ENCODE measurements at places on chromosomes 1 and 21.
A peak's percentile ranks its signal among the peaks of the same experiment; 100 is the strongest.

DNA sequence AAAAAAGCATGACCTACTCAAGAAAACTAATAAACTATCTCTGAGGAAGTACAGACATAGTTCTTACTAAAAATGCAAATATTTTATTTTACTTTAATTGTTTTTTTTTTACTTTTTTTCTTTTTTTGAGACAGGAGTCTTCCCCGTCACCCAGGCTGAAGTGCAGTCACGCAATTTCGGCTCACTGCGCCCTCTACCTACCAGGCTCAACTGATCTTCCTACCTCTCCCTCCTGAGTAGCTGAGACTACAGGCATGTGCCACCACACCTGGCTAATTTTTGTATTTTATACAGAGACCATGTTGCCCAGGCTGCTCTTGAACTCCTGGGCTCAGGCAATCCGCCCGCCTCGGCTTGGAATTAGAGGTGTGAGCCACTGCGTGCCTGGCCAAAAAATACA, 1263.1 kb downstream of the KCNT2 start:
- DNase-seq = no peak

- no peak for DNase-seq
Observed at GRCh38 chr1:61271412-61271789, 189.0 kb downstream of the NFIA start.

GRCh38 chr1:43059640-43060574, 101.2 kb upstream of the SLC2A1 start:
- DNase-seq = no peak

DNA sequence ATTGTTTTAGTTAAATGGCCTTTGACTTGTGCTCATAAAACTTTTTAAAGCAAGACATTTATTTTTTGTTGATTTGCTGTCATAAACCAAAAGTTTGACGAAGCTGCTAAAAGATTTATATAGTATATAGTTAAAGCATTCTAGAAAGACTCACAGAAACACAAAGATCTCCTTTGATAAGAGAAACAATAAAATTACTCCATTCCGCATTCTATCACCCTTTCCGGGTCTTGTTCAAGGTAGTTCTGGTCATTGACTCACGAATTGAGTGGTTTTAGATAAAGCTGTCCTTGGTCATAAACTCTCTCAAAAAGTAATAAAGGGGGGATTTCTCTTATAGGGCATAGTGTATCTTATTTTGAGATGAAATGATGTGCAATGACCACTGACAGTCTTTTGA, 1010.5 kb upstream of the NCAM2 start:
- no peak for DNase-seq

- DNase-seq = no peak
Observed at GRCh38 chr1:243394601-243395464, 139.0 kb downstream of the SDCCAG8 start.

DNA sequence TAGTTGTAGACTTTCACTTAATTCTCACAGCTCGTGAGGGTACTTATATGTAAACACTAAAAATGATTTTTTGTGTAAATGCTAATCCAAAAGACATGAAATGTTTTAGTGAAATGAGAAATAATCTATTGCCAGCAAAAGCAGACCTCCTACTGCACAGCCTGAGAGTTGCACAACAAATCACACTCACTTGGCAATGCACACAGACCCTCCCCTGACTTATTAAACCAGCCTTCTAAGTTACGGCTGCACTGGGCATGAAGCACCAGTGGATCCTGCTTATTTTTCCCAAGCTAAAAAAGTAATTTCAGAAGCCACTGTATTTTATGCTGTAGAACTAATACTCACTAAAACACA, 10.3 kb downstream of the ERRFI1 start:
- peak; percentile 60 for DNase-seq

GRCh38 chr1:81157686-81158085, 643.0 kb upstream of the ADGRL2 start:
- peak; percentile 44 for DNase-seq

DNA sequence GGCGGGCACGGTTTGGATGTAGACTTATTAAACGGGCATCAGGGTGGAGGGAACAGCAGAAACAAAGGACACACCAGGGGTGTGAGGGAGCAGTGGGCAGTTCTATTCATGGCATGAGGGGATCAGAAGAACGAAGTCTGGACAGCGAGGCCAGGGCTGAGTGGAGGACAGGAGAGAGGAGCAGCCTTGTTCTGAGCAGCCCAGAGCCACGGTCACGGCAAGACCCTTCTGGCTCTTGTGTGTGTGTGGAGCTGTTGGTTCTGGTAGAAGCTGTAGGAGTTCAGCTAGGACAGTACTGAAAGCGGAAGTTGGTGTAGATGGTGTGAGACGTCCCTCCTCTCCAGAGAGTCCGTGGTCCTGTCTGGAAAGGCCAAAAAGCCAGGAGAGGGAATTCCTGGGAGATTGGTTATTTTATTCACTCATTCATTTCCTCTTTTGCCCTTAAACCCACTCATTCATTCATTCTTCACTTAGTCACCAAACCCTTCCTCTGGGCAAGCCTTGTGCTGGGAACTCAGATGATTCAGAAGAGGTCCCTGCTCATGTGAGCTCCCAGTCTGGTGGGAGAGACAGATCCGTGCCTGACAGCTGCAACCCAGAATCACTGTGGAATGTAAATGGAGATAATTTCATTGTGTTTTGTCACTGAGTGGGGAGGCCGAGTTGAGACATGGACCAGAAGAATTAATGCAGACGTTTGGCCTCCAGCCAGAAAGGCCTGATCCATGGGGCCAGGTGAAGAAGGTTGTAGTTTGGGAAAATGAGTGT, 4.1 kb upstream of the ACOT11 start:
- peak; percentile 45 for DNase-seq

DNA sequence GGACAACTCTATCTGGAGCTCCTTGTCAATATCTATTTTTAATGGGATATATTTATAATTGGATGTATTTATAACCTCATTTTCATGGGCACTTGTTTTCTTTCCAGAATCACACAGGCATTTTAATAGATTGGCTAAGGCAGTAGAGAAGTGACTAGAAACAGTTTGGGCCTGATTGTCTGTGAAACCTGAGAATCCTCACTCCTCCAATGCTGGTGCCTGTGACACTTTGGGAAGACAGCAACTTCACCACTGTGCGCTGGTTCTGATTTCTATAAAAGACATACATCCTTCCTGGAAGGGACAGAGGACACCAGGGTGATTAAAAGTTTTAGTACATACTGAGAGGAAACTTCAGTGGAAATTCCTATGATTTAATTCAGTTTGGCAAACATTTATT, 39.6 kb upstream of the RXRG start:
- DNase-seq = no peak

DNA sequence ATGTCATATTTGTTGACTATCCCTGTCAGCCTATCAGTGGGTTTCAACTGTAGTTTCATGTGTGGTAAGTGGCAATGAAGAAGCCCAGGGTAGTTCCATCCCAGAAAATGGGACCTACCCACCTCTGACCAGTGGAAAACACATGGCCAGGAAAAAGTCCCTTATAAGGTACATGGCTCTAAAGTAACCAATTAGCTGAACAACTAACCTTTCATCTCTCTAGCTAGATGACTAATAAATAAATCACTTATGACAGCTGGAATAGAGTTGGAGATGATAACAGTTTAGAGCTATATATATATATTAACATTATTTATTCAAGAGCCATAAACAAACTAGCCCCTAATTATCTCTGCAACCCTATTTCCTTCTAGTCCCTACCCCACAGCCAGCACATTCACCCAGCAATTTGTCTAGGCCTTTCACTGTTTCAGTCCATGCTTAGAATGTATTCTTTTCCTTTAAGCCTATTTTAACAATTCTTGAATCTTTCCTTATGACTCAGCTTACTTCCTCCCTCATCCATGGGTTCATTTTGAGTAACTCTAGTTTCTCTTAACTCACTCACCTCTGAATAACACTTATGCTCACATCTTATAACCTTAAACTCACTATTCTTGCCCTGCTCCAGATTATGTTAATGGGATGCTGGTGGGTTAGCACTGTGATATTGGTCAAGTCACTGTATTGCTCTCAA, 83.7 kb downstream of the TNFSF18 start:
- DNase-seq = peak; percentile 33

- peak; percentile 48 for DNase-seq
Observed at GRCh38 chr1:50976890-50977574, 7.0 kb downstream of the CDKN2C start.

DNA sequence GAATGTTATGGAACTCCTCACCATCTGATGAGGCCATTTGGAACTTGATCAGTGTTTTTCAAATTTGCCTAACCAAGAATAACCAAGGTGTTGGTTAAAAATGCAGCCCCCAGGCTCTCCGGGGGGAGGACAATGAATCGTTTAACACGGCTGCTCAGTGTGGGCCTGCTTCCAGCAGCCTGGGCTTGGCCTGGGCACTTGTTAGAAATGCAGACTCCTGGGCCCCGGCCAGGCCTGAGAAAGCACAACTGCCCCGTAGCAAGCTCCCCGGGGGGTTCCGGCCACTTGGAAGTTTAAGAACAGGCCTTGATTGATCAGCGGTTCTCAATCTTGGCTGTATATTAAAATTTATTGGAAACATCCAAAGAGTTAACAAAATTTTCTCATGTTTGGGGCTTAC, 22.8 kb upstream of the C2CD2 start:
- DNase-seq = no peak

- DNase-seq = no peak
Observed at GRCh38 chr1:48930011-48930410, 153.3 kb upstream of the BEND5 start.

DNA sequence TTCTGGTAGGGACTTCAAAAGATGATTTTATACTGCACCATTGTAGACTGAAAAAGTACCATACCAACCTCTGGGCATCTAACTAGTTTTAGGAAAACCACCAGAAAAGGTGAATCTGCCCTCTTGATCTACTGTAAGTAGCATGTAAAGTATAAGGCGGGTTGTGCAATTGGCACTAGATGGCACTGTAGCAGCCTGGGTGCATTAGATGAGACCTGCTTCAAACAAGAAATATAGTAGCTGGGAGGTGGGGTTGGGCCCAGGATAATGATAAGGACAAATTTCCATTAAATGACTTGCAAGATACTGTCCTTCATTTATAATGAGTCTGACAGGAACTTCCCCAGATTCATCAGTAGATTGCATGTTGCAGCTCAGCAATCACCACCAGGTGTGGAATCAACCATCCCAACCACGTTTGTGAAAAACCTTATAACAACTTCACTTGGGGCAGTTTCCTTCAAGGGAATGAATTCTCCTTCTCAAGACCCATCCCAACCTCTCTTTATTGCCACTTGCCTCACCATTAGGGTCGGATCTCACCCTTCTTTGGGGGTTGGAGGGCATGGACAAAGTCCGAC, 37.3 kb upstream of the IL10 start:
- peak; percentile 79 for DNase-seq

DNA sequence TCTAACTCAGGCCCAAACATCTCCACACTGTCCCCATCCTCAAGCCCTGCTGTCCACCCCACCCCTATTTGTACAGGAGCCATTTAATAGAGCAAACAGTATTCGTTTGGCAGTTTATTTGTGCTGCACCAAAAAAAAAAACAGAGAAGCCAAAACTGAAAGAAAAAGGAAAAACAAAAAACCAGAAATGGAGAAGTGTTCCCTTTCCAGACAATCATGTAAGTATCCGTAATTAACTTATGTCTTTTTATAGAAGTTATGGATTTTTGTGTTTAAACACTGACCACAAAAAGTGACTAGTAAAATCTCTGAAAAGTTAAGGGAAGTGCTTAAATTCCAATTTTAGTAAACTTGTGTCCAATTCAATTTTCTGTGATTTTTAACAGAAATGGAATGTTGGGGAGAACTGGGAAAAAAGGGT, 40.4 kb upstream of the ZBTB18 start:
- DNase-seq = no peak

DNA sequence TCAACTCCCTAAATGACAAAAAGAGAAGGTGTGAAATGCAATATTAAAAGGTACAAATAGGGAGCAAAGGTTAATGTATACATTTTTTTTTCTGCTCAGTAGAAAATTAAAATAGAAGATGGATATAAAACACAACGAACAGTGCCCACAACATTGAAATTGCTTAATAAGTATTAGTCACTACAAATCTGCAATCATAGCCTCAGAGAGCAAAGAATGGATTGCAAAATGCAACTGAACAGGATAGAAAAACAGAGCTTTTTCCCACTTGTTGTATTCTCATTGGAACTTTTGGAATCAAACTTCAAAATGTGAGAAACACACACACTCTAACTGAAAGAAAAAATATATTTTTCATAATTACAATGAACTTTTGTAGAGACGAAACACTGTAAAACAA, 552.2 kb upstream of the NCAM2 start:
- peak; percentile 69 for DNase-seq

- no peak for DNase-seq
Observed at GRCh38 chr1:246508897-246509688, 2.0 kb upstream of the SMYD3 start.

DNA sequence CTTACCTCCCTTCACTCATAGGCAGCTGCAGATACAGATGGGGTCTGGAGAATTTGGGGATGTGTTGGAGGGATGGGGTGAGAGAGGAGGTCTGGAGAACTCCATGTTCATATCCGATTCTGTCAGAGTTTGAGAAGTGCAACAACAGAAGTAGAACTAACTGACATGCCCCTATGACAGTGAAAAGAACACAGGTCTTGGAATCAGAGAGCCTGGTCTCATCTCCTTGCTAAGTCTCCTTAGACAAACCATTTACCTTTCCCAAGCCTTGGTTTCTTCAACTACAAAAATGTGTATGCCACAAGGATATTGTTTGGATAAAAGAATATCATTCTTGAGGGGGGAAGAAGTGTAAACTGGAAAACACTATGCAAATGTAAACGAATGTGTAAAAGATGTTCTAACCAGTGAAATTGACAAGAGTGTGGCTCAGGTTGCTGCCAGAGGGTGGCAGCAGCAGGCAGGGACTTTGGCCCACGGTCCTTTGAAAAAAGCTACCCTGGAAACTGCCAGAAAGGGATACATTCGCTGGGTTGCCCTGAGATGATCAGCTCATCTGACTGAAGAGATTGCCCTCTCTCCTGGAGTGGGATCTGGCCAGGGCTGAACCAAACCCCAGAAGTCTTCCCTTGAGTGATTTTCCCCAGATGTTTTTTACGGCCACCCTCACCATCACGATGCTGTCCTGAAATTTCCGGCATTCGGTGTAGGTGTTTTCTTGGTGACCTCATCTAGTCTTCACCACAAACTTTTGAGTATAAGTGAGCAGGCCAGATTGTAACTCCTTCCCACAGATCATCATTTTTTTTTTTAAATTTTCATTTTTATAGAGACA, 17.0 kb upstream of the CD2 start:
- peak; percentile 60 for DNase-seq

DNA sequence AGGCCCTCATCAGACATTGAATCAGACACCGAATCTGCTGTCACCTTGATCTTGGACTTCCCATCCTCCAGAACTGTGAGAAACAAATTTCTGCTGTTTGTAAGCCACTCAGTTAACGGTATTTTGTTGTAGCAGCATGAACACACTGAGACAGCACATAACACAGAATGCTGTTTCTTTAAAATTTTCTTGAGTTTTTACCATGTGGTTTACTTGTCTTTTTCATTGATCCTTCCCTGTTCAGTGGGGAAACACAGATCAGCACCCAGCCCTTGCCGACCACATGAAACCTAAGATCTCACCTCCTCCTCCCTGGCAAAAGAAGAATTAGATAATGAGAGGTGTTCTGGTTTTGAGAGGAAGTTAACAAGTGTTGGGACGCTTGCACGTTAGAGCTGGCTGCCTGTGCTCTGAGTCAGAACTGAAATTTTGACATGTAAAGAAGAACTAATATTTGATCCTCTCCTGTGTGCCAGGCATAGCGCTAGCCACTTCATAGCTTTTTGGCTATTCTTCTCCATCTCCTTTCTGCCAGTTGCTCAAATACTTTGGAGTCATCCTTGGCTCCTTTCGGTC, 179.6 kb downstream of the DHRS3 start:
- peak; percentile 39 for DNase-seq
